ENCODE measurements at places on chromosomes 1 and 21.

GRCh38 chr1:194068446-194069167, 882.2 kb upstream of the B3GALT2 start:
- no peak for DNase-seq

GRCh38 chr1:157404063-157404501, 148.2 kb downstream of the FCRL5 start:
- DNase-seq: no peak

GRCh38 chr1:151238467-151238739, 16.1 kb upstream of the PSMD4 start:
- no peak for DNase-seq

DNA sequence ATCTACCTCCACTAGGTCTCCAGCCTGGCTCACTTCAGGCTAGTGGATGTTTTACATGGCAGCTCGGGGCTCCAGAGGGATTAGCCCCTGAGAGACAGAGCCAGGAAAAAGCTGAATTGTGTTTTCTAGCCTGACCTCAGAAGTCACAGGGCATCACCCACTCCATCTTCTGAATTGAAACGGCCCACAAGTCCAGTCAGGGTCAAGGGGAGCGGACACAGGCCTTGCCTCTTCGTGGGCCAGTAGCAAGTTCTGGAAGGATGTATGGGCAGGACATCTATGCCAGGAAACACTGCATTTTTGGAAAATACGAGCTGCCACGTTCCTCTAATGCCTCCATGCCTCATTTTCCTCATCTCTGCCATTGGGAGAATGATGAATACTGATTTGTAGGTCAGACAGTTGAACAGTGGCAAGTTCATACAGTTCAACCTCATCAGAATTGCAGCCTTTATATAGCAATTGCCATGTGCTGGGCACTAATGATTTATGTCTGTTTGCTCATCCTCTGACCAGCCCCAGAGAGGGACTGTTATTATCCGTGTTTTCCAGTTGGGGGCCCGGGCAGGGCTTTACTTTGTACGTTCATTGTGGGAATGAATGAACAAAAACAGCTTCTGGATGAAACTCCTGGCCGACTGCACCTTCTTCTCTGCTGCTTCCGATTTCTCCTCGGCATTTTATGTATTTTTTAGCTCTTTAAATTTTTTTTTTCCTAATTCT, 23.2 kb upstream of the PCBP3 start:
- no peak for DNase-seq

GRCh38 chr1:222769971-222770620, 33.1 kb downstream of the FAM177B start:
- no peak for DNase-seq

DNA sequence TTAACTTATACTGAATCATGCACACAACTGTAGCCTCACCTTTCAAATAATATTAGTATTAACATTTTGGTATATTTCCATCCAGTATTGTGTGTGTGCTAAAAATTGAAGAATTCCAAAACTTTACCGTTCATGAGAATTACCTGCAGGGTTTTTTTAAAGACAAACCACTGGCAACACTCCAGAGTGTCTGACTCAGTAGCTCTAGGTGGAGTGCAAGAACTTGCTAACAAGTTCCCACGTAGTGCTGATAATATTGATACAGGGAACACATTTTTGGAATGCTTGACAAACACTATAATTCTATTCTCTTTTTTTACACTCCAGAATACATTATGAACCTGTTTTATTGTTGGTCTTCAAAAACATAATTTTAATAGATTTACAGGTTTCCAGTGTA, 27.7 kb upstream of the SLC5A9 start:
- no peak for DNase-seq

DNA sequence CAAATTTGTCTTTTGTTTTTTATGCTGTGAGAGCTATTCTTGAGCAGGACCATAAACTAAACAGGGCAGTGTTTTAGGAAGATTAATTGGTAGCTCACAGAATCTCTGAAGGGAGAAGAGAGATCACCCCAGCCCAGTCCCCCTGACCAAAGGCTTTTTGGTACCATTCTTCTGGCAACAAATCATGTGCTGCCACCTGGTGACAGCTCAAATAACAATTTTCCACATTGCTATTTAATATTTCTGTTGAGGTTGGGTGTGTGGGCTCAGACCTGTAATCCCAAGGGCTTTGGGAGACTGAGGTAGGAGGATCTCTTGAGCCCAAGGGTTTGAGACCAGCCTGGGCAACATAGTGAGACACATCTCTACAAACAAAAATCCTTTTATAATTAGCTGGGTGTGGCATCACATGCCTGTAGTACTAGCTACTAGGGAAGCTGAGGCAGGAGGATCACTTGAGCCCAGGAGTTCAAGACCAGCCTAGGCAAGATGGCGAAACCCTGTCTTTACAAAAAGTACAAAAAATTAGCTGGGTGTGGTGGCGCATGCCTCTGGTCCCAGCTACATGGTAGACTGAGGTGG, 2.2 kb upstream of the TESK2 start:
- no peak for DNase-seq

DNA sequence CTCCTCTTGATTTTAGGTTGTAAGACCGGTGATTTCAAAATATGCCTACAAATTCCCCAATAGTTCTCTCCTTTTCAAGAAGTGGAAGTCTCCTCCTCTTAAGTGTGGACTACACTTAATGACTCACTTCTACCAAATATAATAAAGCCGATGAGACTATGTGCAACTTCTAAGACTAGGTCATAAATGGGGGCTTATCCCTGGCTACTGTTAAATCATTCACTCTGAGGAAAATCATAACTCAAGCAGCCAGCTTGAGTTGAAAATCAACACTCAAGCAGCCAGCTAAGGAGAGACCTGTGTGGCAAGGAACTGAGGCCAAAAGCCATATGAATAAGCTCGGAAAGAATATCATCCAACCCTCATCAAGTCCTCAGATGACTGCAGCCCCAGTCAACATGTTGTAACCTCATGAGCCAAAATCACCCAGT, 49.6 kb upstream of the PSMG1 start:
- no peak for DNase-seq

- DNase-seq: no peak
Observed at GRCh38 chr1:165954940-165955339, 127.5 kb downstream of the UCK2 start.

DNA sequence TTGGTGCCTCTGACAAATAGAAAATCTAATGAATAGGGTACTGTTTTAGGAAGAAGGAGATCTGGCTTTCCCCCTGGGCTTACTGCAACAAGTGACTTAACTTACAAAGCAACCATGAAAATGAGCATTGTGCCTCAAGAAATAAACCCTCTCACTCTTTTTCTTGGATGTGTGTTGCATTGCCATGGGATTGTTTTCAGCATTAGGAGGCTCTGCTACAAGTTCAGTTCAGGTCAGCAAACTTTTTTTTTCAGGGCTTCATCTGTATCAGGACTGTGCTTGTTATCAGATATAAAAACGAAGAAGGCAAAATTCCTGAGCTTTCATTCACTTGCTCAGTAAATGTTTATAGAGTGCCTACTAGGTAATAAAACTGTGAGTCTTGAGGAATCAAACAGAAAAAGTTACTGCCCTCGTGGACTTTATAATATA, 37.8 kb upstream of the DOCK7 start:
- DNase-seq: no peak

GRCh38 chr1:54894271-54894670, 7.3 kb upstream of the DHCR24 start:
- no peak for DNase-seq

DNA sequence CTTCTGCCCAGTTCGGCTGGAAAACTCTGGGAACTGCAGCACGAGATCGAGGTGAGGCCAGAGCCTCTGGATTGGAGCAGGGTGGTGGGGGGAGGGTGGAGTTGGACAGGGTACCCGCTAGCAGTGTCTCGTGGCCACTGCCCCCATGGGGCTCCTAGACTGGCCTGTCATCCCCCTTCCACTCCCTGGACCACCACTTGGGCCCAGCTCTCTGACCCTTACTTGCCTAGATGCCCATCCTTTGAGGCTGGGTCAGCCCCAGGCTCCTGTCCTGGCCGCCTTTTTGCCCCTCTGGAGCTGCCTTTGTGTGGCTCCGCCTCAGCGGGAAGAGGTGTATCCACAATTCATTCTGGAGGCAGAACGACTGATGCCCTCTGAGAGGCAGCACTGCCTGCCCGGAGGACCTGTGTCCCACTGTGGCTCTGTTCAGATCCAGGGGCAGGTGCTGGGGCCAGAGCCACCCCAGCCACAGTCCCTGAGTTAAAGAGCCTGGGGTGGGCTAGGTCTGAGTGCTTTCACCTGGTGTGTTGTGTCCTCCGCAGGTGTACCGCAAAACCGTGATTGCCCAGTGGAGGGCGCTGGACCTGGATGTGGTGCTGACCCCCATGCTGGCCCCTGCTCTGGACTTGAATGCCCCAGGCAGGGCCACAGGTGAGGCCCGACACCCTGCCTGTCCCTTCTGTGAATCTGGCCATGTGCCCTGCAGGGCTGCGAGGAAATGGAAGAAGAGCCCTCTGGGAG, 17.7 kb downstream of the FAAH start:
- DNase-seq: no peak

DNA sequence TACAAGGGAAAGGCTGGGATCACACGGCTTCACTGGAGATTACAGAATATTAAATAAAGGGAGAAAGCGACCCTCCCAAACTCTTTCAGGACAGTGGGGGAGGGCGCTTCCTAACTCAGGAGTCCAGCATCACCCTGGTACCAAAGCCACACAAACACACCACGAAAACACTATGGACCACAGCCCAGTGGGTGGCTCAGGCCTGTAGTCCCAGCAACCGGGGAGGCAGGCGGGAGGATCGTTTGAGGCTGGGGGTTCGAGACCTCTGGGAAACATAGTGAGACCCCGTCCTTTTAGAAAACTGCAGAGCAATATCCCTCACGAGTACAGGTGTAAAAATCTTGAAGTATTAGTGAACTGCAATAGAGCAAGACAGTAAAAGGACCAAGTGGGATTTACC, 16.0 kb downstream of the TRIM11 start:
- DNase-seq: no peak

DNA sequence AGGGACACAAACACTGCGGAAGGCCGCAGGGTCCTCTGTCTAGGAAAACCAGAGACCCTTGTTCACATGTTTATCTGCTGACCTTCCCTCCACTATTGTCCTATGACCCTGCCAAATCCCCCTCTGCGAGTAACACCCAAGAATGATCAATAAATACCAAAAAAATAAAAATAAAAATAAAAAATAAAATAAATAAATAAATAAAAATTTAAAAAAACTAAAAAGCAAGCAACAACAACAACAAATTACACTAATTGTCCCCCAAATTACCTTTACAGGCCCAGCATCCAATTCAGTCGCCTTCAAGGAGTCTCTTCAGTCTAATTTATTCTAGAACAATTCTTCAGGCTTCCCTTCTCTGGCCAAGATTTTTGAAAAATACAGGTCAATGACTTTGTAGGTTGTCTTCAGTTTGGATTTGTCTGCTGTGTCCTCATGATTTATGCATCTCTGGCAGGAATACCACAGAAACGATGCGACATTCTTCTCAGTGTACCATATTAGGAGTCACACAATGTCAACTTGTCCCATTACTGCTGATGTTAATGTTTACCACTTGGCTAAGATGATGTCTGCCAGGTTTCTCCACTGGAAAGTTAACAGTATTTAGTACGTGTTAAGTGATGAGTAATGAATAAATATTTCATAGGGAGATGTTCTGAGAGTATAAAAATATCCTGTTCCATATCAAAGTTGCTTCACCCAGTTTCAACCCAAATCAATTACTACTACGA, 20.3 kb upstream of the BMP8B start:
- no peak for DNase-seq

GRCh38 chr1:27406362-27406680, 13.9 kb downstream of the GPR3 start:
- DNase-seq: no peak

DNA sequence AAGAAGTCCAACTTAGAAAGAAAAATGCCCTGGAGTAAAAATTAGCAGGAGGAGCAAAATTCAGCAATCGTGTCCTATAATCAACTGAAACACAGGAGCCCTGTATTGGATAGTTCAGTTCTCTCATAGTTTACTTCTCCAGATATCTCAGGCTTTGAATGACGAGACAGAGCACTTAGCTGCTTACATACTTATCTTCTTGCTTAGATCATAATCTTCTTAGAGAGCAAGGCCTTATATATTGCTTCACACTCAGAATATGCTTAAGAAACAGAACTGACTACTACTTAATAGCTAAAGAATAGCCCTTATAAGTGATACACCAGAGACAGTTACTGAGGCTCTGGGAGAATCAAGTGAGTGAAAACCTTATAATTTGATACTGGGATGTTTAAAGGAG, 38.9 kb downstream of the TOR3A start:
- no peak for DNase-seq

GRCh38 chr21:22421416-22422180, 1423.4 kb downstream of the NCAM2 start:
- no peak for DNase-seq

- DNase-seq: no peak
Observed at GRCh38 chr1:244144053-244144452, 93.0 kb downstream of the ZBTB18 start.

DNA sequence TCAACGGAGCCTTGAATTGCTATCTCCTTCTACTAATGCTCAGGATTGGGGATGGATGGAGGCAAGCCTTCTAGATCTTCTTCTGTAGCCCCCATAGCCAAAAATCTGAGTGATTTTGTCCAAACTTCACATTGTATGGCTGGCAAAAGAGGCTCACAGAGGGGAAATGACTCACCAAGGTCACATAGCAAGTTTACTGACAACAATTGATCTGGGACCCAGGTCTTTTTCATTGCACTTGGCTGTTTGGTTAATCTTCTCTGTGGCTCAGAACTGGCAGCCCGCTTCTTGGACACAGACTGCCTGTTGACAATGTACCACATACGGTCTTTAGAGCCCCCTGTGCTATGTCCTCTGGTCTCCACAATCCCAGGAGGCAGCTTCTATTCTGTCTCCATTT, 3.0 kb upstream of the LACTBL1 start:
- DNase-seq: no peak

DNA sequence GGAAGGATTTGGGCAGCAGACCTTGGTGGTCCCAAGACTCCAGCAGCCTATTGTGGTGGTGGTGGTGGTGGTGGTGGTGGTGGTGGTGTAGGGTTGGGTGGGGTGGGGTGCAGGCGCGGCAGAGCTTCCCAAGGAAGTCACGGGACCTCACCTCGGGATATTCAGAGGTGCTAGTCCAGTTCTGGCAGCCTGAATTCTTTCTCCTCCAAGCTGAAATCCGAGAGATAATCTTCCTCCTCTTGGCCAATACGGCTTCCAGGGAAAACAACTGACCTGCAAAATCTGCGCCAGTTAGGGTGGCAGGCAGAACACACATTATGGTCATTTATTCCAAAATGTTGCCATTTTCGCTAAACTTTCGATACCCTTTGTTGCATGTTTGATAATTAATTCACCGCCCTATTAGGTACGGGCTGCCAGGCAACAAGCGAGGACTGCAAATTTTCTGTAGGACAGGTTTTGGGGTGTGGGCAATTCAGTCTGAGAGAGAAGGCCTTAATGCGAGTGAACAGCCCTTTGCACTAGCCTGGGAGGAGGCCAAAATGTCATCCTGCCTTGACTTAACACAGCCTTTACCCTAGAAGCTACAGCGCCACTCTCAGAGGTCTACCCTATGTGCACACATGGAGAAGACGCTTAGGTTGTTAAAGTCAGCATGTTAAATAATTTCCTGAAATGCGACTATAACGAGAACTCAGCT, 33.2 kb upstream of the BSDC1 start:
- no peak for DNase-seq

GRCh38 chr1:84877592-84877991, 15.4 kb downstream of the LPAR3 start:
- no peak for DNase-seq
